ENCODE measurements at places on chromosomes 3 and 15. TPM values are rescaled to one million over a fixed set of nuclear protein-coding genes. Genes with fewer than 3 reads are reported as not detected.

The TJP1 gene
- not detected for total RNA-seq

The POLR2M gene
- total RNA-seq: 68.1 TPM

The GPR62 gene
- not detected for total RNA-seq

The CFAP100 gene
- not detected for total RNA-seq

The PARP15 gene
- 15.0 TPM for total RNA-seq

The WDR53 gene
- total RNA-seq: 11.3 TPM

DNA sequence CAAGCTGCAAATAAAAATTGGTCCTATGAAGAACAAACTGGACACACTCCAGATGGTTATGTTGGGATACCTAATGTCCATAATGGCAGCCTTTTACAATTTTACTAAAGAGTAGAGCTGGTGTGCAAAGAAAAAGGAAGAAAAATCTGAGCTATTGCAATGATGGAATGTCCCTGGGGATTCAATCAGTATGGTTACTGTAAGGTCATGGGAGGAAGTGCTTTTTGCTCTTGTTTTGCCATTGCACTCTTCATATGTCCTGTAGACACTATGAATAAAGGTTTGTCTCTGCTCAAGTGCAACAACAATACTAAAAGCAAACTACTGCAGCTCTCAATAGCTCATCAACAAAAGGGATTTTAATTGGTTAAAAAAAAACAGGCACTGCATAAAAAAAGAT, 5.4 kb downstream of the PFN2 start:
- no peak overlapping the region for H3K4me3 ChIP-seq
- H3K4me1 ChIP-seq: peaks cover 4% of the 10 kb centered on the region
- peaks cover 10% of the 10 kb centered on the region for H3K36me3 ChIP-seq

- no peaks in the 10 kb centered on the region for H3K27me3 ChIP-seq
- H3K27ac ChIP-seq: peak overlapping the region; percentile 29
- ATAC-seq: peak; percentile 84
- H3K36me3 ChIP-seq: no peaks in the 10 kb centered on the region
- no peak overlapping the region for H3K4me3 ChIP-seq
Observed at GRCh38 chr3:187852842-187853730, 107.8 kb upstream of the BCL6 start.

DNA sequence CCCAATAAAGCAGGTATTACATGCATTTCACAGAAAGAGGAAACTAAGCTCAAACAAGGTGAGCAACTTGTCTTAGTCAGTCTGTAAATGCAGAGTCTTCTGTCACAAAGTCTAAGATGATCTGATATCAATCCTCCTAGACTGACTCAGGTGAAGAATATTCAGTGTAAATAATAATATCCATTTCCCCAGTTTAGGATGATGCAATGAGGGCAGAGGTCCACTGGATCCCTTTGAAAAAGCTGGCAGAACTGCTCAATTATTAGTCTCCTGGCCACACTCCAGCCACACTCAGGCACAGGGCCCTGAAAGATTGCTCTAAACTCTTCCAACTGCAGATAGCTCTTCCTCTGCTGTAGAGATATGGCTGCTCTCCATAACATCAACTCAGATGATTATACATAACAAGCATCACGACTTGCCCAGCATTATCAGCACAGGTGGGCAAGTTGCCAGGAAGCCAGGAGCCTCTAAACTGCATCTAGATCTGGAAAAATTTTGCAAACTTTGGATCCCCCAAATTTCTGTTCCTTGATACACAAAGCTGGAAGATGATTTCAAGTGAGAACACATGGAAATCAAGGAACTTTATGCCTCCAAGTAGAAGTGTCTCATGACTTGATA, 129.8 kb upstream of the CPNE4 start:
- no peak for ATAC-seq
- no peaks in the 10 kb centered on the region for H3K36me3 ChIP-seq
- no peak overlapping the region for H3K27ac ChIP-seq
- no peaks in the 10 kb centered on the region for H3K4me1 ChIP-seq
- H3K4me3 ChIP-seq: no peak overlapping the region

DNA sequence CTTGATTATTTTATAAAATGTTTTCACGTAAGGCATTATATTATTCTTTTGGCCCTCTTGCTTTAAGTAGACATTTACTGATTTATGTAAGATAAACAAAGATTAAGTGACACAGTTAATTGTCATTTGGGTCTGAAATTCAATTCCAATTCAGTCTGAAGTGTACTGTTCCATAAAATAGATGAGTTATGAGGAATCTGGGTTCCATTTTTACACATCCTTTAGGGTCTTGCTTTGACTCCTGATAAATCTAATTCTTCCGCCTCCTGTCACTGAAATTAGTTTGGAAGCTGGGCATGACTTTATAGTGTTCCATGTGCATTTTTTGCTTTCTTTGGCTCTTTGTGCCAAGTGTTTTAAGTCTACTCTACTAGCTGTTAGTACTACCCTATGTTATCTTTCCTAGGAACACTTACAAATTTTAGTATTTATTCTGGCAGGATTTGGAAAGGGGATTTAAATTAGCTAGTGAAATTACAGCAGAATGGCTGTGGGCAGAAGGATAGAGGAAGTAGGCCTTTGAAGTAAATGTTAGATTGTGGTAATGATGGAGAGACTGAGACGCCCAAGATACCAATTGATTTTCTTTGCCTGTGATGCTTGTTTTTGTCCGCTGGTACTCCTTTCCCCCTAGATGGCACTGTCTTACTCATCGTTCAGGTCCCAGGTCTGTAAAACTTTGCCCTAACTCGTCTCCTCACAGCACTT, 14.3 kb downstream of the ARL8B start:
- peak; percentile 92 for ATAC-seq
- H3K4me3 ChIP-seq: peak overlapping the region; percentile 25
- no peaks in the 10 kb centered on the region for H3K27me3 ChIP-seq

- no peaks in the 10 kb centered on the region for H3K27me3 ChIP-seq
- no peak overlapping the region for H3K27ac ChIP-seq
- H3K4me1 ChIP-seq: peaks cover 15% of the 10 kb centered on the region
- peaks cover 21% of the 10 kb centered on the region for H3K36me3 ChIP-seq
- no peak overlapping the region for H3K4me3 ChIP-seq
Observed at GRCh38 chr3:172062761-172063160, 23.4 kb downstream of the FNDC3B start.

GRCh38 chr3:119177321-119177720, 3.9 kb downstream of the UPK1B start:
- H3K4me3 ChIP-seq: no peak overlapping the region
- H3K27me3 ChIP-seq: peaks cover 13% of the 10 kb centered on the region
- H3K27ac ChIP-seq: no peak overlapping the region
- no peak for ATAC-seq
- H3K36me3 ChIP-seq: no peaks in the 10 kb centered on the region

- H3K27ac ChIP-seq: peak overlapping the region; percentile 91
- H3K36me3 ChIP-seq: peaks cover 16% of the 10 kb centered on the region
Observed at GRCh38 chr3:42013691-42014457, 52.0 kb upstream of the ULK4 start.

DNA sequence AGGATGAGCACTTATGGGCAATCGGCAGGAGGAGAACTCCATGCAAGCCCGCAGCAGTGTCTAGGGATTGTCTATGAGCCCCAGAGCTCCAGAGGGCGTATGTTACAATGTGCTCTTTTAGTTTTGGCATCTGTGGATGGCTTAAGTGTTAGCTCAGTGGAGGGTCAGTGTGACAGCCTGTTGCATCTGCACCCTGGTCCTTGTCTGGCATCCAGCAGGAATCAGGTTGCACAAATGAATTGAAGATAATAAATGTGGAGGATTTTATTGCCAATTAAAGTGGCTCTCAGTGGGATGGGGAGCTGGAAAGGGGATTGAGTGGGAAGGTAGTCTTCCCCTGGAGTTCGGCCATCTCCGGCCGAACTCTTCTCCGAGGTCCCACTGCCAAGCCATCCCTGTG, 11.8 kb upstream of the PRICKLE2 start:
- no peak overlapping the region for H3K27ac ChIP-seq
- no peaks in the 10 kb centered on the region for H3K4me1 ChIP-seq
- no peak overlapping the region for H3K4me3 ChIP-seq
- no peak for ATAC-seq

- no peak overlapping the region for H3K27ac ChIP-seq
- ATAC-seq: no peak
- no peaks in the 10 kb centered on the region for H3K36me3 ChIP-seq
- H3K4me1 ChIP-seq: no peaks in the 10 kb centered on the region
- H3K4me3 ChIP-seq: no peak overlapping the region
- peaks cover 17% of the 10 kb centered on the region for H3K27me3 ChIP-seq
Observed at GRCh38 chr3:57451150-57451846, 92.8 kb downstream of the DNAH12 start.
